ENCODE measurements at places on chromosomes 4 and X.

- DNase-seq: no peak
These were observed 35.8 kb downstream of the RHOH start for GRCh38 chr4:40232610-40233009.

- DNase-seq: no peak
These were observed 246.7 kb downstream of the PALLD start for GRCh38 chr4:168743601-168744000.

GRCh38 chr4:80189956-80190677, 7.2 kb upstream of the PRDM8 start:
- no peak for DNase-seq

DNA sequence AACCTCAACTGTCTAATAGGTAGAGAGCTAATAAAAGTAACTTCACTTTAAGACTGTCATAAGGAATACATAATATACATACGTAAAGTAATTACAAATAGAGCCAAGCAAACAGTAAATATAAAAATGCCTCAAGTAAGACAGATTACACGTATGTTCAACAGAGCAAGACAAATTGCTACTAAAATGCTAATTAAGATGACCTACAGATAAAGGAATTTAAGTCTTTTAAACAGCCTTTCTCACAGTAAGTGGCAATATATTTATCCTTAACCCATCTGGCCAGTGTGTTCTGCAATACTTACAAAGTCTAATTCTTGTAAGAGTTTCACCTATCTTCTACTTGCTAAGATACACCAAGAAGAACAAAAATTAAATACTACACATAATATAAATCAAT, 12.7 kb downstream of the G3BP2 start:
- no peak for DNase-seq

DNA sequence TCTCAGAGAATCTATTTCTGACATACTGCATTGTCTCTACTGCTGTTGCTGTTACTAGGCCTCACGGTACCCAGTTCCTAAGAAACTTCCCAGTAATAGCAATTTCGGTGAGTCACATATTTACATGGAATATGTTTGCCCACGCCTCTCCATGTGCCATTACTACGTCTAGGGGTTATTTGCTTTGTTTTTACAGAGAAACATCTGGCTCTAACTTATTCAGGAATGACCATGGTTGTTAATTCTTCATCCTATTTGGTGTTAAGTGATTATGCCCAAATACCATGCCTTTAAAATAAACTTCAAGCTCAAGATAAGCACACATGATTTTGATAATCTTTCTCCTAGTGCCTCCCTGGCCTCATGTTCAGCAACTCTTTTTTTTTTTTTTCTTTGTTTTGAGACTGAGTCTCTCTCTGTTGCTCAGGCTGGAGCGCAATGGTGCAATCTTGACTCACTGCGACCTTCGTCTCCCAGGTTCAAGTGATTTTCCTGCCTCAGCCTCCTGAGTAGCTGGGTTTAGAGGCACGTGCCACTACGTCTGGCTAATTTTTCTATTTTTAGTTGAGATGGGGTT, 101.0 kb upstream of the HS3ST1 start:
- DNase-seq: no peak

DNA sequence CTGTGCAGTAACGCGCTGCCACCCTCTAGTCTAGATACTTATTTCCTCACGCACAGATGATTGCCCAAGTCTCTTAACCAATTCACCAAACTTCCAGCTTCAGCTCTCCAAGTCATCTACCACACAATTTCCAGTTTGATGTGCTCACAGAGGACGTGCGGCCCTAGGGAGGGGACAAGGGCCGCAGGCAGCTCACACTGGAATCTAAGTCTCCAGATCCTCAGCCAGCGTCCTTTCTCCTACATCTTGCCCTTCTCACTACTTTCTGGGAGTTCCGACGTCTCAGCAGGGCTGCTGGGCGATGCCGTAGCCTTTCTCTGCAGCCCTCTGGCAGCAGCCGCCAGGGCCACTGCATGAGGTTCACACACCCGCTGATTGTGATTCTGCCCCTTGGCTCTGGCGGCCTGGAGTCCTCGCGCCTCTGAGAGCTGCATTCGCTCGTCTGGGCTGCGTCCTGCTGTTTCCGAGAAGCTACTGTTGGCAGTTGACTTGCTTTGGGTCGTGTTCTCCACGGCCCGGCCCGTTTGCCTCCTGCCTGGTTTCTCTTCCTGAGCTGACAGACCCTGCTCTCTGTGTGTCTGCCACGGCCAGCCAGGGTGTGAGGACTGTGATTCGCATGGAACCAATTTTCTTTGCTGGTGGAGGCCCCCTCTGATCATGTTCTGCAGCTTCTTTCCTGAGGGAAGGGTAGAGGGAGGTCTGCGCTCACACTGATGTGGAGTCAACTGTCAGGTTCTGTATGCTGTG, 14.1 kb upstream of the TMEM131L start:
- no peak for DNase-seq

- DNase-seq: no peak
These were observed 14.2 kb downstream of the IGFBP7 start for GRCh38 chr4:57095956-57096355.

- DNase-seq: no peak
These were observed 686.6 kb upstream of the PABPC4L start for GRCh38 chr4:134888156-134888555.

DNA sequence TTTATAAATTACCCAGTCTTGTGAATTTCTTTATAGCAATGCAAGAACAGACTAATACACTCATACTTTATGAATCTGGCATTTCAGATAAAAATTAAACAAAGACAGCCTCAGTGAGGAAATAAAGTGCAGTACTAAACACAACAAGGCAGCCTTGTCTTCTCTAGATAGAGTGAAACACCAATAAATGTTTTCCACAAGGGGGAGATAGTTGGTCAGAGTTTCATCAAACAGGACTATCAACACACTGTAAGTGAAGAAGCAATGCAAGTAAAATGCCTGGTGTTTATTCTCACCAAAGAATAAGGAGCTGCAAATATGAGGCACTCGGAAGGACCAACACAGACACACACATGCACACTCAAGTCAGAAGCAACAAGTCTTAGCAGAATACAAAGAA, 62.8 kb downstream of the FAM9B start:
- no peak for DNase-seq

GRCh38 chr4:154464654-154465053, 26.9 kb downstream of the DCHS2 start:
- DNase-seq: no peak

- no peak for DNase-seq
These were observed 712.4 kb upstream of the LCORL start for GRCh38 chr4:18733961-18734360.

GRCh38 chrX:29617725-29618124, 597.6 kb upstream of the MAGEB2 start:
- no peak for DNase-seq

DNA sequence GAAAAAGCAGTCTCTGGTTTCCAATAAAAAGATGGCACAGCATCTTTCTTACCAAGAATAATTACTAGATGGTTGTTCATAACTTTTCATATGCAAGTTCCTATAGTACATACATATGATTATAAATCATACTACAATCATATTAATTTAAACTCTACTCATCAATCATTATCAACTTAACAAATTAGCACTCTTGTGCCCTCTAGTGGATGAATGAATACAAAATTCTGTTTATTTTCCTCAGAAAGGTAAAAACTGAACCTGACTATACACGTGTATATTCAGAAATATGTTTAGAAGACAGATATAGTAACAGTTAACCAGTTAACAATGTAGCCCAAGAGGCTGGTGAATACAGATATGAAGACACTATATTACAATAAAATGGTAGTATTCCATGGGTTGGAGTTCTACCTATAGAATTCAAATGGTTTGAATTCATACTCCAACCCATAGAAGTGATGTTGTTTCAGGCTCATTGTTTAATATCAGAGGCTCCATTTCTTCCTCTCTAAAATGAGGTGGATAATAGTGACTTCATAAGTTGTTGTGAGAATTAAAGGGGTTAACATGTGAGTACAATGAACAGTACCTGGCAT, 100.0 kb downstream of the ADAMTS3 start:
- no peak for DNase-seq

DNA sequence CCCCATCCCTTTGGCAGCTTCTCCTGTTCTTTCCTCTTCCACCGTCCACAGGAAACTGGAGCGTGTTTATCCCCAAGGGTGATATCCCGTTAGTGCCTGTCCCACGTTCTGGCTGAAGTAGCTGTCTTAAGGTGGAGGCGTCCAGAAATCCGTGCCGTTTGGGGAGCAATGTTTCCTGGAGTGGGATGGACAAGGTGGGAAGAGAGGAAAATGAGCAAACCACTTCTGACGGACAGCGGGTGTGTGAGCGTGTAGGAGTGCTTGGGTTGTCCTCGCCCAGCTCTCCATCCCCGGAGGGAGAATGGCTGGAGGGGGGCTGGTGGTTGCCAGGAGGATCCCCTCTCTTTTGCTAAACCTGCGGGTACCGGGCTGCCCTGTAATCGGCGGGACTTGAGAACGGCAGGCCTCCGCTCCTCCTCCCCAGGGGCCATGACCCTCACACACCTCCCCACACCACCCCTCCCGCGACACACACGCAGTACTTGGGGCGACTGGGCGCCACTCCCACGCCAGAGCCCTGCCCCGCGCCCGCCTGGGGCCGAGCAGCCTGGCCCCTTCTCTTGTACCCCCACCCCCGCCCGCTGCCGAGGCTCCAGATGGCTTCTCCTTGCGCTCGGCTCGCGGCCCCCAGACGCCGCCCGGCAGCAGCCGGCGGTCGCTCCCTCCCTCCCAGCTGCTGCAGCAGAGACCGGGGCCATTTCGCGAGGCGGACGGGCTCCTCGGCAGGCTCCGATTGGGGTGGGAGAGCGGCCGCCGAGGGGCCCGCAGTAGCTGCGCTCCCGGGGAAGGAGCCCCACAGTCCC, 13.9 kb upstream of the PRDM8 start:
- DNase-seq: no peak

GRCh38 chr4:3780347-3781171, 14.4 kb downstream of the ADRA2C start:
- DNase-seq: no peak

- DNase-seq: no peak
These were observed 177.6 kb downstream of the IQCM start for GRCh38 chr4:149638073-149638472.

DNA sequence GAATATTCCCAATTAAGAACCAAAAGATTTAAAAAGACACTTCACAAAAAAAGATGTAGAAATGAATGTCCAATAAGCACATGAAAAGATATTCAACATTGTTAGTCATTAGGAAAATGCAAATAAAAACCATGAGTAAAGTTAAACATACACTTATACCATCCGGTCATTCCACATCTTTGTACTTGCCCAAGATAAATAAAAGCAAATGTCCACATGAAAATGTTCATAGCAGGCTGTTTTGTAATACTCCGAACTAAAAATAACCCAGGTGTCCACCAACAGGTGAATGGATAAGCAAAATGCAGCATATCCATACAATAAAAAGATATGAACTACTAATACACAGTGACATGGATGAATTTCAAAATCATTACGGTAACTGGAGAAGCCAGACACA, 28.6 kb upstream of the ZCCHC4 start:
- DNase-seq: no peak

- DNase-seq: no peak
These were observed 12.2 kb upstream of the EXOSC9 start for GRCh38 chr4:121788896-121789295.

- no peak for DNase-seq
These were observed 227.0 kb downstream of the DKK2 start for GRCh38 chr4:106809076-106809475.

DNA sequence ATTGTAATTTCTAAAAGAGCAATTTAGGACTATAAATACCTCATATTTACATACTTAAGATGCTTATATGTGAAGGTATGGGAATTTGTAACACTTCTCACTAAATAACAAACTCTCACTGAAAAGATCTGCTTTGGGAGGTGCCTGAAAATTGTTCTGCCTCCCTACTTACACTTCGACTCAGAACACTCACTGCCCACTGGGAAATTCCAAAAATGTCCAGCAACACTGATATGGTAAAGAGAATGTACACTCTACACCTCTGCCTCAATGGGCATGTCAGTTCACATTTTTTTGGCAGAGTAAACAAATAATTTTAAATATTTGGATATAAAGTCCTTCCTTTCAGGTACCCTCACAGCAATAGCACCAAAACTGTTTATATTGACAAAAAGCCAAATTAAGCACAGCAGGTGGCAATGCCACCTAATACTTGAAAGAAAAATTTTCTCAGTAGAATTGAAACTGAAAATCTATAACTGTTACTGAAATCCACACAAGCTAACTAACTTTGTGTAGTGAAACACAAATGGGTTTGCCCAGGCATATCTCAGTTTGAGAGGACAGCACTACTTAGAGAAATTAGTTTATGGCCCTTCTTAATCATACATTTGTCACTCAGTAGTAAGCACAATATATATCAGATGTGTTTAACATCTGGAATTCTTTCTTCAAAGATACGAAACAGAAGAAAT, 67.1 kb downstream of the PRDM5 start:
- no peak for DNase-seq

GRCh38 chr4:71380788-71381187, 42.0 kb downstream of the SLC4A4 start:
- no peak for DNase-seq

- DNase-seq: no peak
These were observed 201.8 kb upstream of the LEF1 start for GRCh38 chr4:108370291-108371141.

DNA sequence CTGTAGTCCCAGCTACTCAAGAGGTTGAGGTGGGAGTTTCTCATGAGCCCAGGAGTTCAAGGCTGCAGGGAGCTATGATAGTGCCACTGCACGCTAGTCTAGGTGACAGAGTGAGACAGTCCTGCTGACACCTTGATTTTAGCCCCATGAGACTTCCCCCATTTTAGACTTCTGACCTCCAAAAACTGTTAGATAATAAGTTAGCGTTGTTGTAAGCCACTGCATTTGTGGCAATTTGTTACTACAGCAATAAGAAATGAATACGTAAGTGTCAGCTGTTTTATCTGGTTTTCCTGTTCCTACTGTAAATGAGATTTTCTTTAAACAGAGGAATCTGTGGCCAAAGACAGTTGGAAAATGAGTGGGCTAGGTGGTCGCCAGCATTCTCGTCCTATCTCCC, 83.9 kb downstream of the ARHGAP10 start:
- no peak for DNase-seq

GRCh38 chr4:112516066-112516470, at the start of gene NEUROG2:
Gene NEUROG2 (minus strand): TSS chr4:112516180. CDS start chr4:112515475, 705 bp downstream.
- no peak for DNase-seq

DNA sequence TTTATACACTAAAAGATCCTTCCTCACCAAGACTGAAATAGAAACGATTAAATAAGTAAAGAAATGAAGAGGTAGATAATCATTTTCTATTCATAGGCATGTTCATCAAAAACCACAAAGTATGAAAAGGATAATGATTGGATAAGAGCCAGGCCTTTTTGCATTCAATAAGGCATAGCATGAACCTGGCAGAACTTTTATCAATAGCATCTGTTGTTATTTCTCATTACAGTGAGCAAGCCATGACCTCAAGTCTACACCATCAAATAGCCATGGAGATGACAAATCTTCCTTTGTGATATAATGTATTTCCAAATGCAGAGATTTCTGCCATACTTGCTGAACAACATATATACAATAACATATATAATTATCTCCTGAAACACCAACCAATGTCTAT, 206.0 kb upstream of the SLC7A11 start:
- DNase-seq: no peak

DNA sequence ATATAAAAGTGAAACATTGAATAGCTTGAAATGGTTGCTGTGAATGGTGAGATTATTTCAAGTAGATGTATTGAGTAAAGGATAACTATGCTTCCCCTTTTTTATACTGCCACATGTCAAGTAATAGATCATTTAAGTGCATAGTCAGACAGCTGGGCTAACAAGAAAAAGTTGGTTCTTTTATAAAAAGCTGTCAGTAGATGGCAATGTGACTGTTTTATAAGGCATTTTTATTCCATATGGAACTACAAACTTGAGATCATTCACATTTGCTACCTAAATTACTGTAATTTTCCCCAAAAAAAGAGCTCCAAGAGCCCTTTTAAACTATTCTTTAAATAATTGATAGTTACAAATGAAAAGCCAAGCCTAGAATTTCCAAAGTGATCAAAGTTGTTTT, 831.0 kb downstream of the C4orf33 start:
- no peak for DNase-seq

Measured in stimulated activated CD8-positive, alpha-beta memory T cell treated with anti-CD3 and anti-CD28 coated beads, Interleukin-2, amount 100 ng/mL, for 1 hour (primary cell).